Stimulated activated CD8-positive, alpha-beta memory T cell treated with anti-CD3 and anti-CD28 coated beads, Interleukin-2, amount 100 ng/mL, for 48 hours (primary cell): ENCODE measurements at places on chromosomes 6 and 20.

- no peak for DNase-seq
Observed at GRCh38 chr6:40997234-40997957, 41.6 kb downstream of the UNC5CL start.

GRCh38 chr20:52585333-52585732 is 386.8 kb upstream of the TSHZ2 start:
- DNase-seq = no peak

GRCh38 chr6:76861403-76861802 is 601.9 kb downstream of the HTR1B start:
- DNase-seq = no peak

- DNase-seq = no peak
Observed at GRCh38 chr6:50655848-50656453, 57.4 kb upstream of the TFAP2D start.

DNA sequence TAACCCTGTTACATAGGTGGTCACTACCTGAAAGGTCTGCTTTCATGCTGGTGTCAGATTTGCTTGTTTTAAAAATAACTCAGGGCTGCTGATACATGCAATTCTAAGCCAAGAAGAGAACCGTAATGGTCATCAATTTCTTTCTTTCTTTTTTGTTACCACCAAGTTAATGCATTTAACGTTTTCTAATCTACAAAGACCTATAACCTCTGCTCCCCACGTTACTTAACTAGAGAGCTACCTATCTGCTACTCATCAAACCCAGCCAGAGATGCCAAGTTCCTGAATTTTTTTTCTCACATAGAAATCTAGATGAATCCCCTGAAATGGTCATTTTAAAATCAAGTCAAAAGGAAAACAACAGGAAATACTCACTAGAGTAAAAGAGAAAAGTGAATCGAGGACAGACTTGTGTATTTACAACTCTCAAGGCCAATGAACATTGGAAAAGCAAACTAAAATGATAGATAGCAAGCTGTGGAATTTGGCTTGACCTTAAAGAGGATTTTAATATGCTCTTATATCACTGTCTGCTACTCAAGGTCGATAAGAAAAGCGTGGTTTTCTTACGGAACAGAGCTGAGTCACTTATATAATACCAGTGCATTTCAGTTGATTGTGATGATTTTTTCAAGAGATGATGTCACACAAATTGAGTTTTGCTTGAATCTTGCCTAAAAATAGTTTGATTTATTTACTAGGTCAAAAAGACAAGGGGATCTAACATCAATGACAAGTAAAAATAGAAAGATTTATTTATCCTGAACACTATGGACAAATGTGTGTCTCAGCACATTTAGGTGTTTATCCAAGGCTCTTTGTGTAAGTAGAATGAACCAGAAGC is 67.9 kb downstream of the SGK1 start:
- DNase-seq = no peak

GRCh38 chr6:111861431-111861885 is 11.8 kb downstream of the FYN start:
- DNase-seq = no peak
